D341Med (cell line): ENCODE measurements at places on chromosomes 16 and 17.
A peak's percentile ranks its signal among the peaks of the same experiment; 100 is the strongest.

DNA sequence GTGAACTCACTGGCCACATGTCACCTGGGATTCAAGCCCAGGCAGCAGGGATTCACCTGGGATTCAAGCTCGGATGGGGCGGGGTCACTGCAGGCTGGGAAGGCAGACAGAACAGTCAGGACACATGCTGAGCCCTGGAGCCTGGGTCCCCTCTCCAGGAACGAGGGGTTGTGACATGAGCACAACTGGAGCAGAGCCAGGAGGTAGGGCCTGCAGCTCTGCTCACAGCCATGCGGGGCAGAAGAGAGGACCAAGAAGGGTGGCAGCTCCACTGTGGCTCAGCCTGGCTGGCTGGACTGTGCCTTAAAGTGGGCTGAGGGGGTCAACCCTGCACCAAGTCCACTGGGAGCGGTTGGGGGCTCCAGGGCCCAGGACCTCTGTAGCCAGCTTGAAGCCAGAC, 150.1 kb downstream of the RAB11FIP4 start:
- DNase-seq, result peak; percentile 62

DNA sequence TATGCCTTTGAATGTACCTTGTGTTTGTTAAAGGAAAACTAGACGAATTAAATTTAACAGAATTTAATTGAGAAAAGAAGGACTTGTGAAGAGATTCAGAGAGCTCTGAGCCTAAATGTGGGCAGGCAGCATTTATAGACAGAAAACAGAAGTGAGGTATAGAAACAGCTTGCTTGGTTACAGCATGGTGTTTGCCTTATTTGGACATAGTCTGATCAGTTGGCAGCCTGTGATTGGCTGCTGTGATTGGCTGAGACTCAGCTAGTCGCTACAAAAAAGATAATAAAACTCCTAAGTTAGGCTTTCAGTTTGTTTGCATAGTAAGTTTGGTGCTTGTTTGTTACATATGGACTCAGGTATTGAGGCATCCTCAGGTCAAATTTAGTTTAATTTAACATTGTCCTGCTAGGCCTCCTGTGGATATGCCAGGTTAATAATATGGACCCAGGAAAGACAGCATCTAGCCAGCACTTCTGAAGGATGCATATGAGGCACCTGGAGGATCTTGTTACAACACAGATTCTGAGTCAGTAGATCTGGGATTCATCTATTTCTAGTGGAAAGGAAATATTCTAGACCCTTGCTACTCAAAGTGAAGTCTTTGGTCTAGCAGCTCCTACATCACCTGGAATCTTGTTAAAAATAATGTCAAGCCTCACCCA, 43.4 kb downstream of the SLFN5 start:
- DNase-seq, result no peak

DNA sequence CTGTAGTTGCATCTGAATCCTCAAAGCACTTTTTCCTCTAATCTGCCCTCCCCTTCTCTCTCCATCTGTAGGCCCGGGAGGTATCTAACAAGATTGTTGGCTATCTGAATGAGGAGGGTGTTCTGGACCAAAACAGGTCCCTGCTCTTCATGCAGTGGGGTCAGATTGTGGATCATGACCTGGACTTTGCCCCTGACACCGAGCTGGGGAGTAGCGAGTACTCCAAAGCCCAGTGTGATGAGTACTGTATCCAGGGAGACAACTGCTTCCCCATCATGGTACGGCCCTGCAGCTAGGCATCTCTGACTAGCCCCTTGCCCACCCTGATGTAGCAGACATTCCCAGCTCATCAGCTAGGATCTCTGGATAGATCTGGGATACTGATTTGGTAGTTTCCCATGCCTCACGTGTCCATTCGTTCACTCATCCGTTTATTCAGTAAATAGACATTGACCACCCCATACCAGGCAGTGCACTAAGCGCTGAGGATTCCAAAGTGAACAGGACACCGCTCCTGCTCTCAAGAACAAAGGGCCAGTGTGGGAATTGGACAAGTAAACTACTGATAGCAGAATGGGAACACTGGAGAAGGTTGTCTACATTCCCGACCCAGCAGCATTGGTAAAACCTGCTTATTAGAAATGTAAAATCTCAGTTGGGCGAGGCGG, 12.1 kb downstream of the LPO start:
- DNase-seq, result peak; percentile 36

DNA sequence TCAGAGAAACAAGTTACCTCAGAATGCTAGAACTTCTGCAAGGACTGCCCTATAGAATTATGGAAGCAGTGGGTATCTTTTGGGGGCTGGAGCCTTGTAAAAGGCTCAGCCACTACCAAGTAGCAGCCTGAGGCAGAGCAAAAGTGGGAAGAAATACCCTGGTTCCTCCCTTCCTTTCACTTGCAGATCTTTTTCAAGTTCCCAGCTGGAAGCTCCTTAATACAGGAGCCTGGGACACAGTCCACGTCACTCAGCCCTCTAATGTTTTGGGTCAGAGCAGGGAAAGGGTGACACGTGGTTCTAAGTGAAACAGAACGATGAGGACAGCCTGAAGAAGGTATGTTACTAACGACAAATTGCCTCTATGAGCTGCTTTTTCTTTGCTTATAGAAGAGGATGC, 93.1 kb downstream of the CNTNAP4 start:
- DNase-seq, result no peak

- DNase-seq, result no peak
These were observed 44.8 kb downstream of the PITPNC1 start for GRCh38 chr17:67421869-67422273.

GRCh38 chr17:76005263-76006149, 4.9 kb downstream of the CDK3 start:
- peak; percentile 92 for DNase-seq

GRCh38 chr17:42894283-42895184, 6.1 kb upstream of the G6PC1 start:
- peak; percentile 21 for DNase-seq

GRCh38 chr17:67435122-67435521, 58.0 kb downstream of the PITPNC1 start:
- no peak for DNase-seq

DNA sequence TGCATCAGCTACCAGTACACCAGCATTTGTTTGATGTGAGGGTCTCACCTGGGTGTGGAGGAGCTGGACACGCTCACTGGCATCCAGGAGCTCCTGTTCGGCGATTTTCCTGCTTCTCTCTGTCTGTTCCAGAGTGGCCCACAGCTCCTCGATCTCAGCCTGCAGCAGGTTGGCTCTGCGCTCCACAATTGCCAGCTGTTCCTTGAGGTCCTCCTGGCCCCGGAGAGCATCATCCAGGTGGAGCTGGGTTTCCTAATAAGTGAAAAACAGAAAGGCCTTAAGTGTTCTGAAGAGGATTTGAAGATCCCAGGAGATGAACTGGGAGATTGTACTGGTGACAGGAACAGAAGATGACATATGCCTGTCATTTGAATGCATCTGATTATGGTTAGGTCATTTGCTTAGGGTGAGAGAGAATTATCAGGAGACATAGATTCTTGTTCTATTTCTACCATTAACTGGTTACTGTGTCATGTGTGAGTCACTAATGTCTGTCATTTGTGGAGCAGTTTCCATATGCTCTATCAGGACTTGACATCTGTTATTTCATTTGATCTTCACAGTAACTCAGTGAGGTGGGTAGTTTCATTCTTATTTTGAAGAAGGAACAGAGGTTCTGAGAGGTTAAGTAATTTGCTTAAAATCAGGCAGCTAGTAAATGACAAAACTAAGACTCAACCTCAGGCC, 21.5 kb upstream of the MYH13 start:
- no peak for DNase-seq

- peak; percentile 75 for DNase-seq
These were observed 15.9 kb upstream of the FBXO47 start for GRCh38 chr17:38982858-38983746.

- no peak for DNase-seq
These were observed 219.8 kb downstream of the KATNIP start for GRCh38 chr16:27769561-27770255.
